ENCODE measurements at places on chromosomes 16 and 17.
A peak's percentile ranks its signal among the peaks of the same experiment; 100 is the strongest.

DNA sequence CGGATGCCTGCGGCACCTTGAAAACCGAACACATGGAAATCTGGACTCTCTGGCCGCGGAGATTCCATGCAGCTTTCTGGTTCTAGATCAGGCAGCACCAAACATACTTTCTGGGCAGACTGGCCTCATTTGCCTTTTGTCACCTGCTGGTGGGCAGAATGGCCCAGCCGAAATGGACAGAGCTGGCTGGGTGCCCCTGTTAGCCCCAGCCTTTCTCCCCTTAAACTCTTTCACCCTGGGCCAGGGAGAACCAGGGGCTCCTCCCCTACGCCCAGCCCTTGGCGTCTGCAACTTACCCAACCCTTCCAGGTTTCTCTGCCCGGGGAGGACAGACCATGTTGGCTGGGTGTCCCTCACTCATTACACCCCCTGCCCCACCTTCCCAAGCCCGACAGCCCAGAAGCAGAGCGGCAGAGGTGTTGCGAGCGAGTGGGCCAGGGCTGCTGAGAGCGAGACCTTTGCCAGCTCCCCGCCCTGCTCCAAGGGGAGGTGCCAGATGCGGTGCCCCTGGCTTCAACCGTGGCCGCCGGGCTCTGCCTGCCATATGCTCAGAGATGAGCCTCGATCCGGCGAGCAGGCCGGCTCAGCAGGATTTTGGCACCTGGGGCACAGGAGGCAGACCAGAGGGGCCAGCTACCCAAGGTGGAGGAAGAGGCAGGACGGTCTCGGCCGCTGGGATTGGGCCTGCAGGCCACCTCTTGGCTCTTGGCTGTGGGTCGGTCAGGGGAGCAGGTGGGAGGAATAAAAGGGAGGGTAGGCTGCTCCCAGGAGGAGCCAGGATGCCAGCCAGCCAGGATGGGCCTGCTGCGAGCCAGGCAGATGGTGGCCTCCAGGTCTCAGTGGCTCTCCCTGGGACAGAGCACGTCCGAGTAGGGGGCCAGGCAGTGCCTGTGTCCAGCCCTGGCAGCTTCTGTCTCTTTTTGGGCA is 191.3 kb downstream of the NTN1 start:
- DNase-seq, result no peak

DNA sequence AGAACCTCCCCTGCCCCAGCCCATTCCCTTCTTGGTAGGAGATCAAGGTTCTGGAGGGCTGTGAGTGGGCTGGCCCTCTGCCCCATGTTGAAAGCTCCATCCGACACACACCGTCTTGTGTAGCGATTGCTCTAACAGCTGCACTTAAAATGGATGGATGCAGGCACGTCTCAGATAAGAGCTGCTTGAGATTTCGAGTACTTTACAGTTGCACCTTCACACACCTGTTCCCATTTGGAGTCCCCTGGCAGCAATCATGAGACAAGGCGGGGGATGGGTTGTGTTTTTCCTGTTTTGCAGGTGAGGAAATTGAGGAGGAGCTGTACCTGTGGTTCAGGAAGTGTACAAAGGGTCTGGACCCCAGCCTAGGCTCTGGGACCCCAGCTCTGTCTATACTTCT is 25.6 kb upstream of the TAC4 start:
- no peak for DNase-seq

GRCh38 chr16:24749310-24749709 is 19.9 kb downstream of the TNRC6A start:
- no peak for DNase-seq

- no peak for DNase-seq
These were observed 46.8 kb downstream of the TMEM235 start for GRCh38 chr17:78278139-78278741.

DNA sequence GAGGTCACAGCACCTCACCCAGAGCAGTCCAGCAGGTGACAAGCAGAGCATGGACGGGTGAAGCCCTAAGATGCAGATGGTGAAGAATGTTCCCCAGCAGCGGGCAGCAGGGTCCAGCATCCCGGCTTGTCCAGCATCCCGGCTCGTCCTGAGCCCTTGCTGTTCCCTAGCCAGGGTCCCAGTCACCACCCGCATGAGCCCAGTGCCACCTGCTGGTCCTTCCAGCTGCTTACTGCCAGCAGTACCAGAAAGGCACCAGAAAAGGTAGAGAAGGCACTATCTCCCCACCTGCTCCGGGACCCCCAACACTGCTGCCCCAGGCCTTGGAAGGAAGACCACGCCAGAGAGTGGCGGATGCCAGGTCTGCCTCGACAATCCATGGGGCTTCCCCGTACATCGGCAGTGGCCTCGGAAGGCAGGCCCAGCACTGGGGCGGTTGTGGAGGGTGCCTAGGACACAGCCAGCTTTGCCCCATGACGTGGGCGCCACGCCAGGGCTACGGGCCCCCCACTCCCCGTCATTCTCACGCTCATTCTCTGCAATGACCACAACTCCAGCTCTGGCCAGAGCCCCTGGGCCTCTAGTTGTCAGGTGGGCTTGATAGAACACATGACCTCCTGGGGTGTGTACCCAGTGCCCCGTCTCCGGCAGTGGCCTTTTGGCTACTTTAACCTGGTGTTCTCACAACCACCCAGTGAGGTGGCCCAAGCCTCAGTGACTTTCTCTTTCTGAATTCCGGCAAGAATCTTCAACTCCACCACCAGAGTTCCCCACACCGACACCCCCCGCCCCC is 1.4 kb downstream of the CENPX start:
- DNase-seq, result peak; percentile 55

DNA sequence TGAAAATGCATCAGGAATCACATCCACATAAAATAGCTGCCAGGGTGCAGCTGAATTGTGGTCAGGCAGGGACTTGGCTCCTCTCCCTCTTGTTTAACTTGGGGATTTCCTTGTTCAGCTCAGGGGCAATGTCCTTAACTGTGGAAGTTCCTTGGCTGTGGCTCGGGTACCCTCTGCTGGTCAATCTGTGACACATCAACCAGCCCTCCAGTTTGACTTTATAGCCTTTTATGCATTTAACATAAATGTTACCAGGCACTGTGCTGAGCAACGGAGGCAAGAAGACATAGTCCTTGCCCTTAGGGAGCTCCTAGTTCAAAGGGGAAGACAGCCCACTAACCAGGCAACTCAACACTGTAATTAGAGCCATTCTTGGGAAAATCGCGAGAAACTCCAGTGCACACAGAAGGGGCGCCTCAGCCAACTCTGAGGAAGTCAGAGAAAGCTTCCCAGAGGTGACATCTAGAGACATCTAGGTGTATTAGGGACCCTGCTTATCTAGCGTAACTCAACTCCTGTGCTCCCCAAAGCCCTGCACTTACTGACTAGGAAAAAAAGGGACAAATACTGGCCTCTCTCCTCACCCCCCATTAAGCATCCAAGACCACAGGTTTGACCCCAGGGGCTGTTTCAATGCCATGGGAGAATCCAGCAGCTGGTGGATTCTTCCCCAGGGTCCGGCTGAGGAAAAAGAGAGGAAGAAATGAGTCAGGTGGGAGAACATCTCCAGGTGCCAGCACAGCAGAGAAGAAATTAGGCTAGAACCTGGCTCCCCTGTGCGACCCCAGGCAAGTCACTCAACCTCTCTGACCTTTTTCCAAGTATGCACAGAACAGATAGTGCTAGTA is 17.3 kb upstream of the EEF2K start:
- peak; percentile 80 for DNase-seq

GRCh38 chr16:19166500-19166899 is 1.5 kb upstream of the SYT17 start:
- no peak for DNase-seq

DNA sequence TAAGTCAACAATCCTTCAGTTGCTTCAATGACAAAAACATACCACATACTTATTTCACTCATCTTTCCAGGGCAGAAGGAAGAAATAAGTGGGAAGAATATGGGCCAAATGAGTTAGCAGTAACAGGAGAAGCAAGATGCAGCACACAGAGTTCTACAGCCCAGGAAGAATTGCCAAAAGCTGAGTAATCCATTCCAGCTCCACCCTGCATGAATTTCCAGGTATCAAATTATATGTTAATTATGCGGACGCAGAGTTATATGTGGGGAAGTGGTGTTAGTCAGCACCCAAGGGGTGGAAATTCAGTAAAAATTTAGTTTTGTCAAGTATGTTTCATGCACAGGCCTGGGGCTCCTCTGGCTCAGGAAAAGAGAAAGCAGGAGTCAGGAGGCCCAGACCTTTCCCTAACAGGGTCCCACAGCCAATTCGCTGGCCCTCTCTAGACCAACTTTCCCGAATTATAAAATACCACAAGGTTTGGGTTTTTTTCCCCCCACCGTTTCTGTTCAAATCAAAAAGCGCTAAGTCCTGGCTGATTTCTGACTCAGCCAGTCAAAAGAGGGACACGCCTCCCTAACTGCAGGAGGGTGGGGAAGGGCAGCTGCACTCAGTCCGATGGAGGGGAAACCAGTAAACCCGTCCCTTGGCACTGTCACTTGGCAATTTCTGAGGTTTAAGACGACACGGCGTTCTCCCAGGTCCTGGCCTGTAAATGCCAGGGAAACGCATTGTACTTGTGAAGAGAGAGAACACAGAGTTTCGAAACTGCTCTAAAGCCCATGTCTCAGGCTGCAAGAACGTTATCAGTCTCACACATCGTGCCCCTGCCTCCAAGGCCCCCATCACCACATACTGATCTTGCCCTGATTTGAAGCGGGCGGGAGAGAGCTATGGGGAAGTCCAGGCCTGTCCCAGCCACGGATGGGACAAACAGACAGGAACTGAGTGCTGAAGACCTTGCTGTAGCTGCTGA is 58.1 kb downstream of the ZFHX3 start:
- no peak for DNase-seq

DNA sequence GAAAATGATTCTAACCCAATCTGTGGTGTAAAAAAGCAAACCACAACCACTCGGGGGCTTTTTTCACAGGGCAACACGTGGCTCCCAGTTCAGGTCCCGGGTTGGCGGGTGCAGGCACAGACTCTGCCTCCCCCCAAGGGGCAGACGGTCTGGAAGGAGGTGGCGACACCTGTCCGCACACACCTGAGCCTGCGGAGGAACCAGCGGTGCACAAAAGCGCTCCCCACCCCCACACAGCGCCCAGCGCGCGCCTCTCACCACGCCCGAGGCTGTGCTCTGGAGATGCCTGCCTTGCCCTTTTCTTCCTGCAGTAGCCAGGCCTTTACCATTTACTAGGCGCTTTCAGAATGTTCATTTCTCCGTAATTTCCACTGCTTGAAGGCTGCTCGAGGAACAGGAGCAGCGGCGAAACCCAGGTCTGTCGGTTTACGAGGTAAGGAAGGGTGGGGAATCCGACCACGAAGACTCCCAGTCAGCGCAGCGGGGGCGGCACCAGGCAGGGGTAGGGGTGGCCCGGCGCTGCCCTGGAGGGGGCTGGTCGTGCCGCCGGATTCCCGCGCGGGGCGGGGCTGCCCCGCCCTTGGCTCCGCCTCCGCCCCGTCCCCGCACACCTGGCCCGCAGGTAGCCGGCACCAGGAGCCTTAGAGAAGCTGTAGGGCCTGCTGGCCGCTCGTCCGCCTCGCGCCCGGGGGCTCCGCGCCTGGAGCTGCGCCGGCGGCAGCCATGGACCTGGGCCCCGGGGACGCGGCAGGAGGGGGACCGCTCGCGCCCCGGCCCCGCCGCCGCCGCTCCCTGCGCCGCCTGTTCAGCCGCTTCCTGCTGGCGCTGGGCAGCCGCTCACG is at the start of gene USP43:
USP43 (plus strand) TSS at position 608 of the 842 bp plus-strand sequence; CDS start at position 724, 116 bp downstream.
- no peak for DNase-seq

- no peak for DNase-seq
These were observed 6.3 kb downstream of the RAB40C start for GRCh38 chr16:595942-596735.

- DNase-seq, result peak; percentile 57
These were observed 1.9 kb downstream of the GPR142 start for GRCh38 chr17:74369221-74369620.

GRCh38 chr16:86099326-86099725 is 200.4 kb downstream of the IRF8 start:
- no peak for DNase-seq

DNA sequence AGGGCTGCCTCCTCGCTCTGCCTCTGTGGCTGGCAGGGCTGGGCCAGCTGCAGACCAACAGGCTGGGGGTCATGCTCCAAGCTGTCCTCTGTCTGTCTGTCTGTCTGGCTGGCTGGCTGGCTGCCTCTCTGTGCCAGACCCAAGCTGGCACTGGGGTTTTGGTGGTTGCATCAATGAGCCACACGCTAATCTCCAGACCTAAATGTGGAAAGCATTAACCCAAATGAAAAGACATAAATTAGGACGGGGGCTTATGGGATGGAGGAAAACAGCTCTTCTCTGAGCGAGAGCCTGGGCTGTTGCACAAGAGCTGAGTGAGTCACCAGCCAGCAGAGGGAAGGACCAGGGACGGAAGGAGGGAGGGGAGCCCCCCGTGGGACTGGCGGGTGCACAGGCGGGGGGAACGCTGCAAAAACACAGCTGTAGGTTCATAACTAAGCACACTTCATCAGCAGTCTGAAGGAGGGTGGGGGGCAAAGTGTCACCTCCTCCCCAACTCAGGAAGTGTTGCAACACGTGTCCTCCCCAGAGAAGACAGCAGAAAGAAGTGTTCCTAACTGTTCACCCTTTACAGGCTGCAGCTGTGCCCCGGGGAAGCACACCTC is 83.4 kb downstream of the GAS7 start:
- peak; percentile 92 for DNase-seq

Measured in CD4-positive, alpha-beta T cell treated with Interleukin-15 for 1 hour (primary cell).